Activated T-helper 2 cell treated with anti-CD3 and anti-CD28 coated beads, Interferon-gamma antibody, Interleukin-2, Interleukin-4, amounts not matched to agents 10 μg/mL and 5 μg/mL and 100 μg/mL, durations not matched to agents 14 hours and 24 hours and 36 hours (primary cell): ENCODE measurements at places on chromosomes 11 and 22. TPM values are rescaled to one million over a fixed set of nuclear protein-coding genes. Genes with fewer than 3 reads are reported as not detected.

The TM7SF2 gene
- total RNA-seq = 34.4 and 36.9 TPM in 2 replicates

The MTA2 gene
- 201 and 215 TPM in 2 replicates for total RNA-seq

The TNKS1BP1 gene
- 15.6 and 16.5 TPM in 2 replicates for total RNA-seq

The PGM2L1 gene
- total RNA-seq = 17.1 and 18.2 TPM in 2 replicates

The TNNT3 gene
- 2.0 and 2.9 TPM in 2 replicates for total RNA-seq

The MOB2 gene
- 23.1 and 23.3 TPM in 2 replicates for total RNA-seq

The PTGDR2 gene
- total RNA-seq = 0.28 and 0.32 TPM in 2 replicates

The OR52I2 gene
- not detected in 2 replicates for total RNA-seq

The OR10A3 gene
- not detected in 2 replicates for total RNA-seq

The DRD2 gene
- total RNA-seq = 0.18 TPM in 1 of 2 replicates, not detected in the other

The MMP11 gene
- 0.87 and 1.0 TPM in 2 replicates for total RNA-seq

The PICALM gene
- 193 and 213 TPM in 2 replicates for total RNA-seq

The KCNJ11 gene
- 0.83 and 0.91 TPM in 2 replicates for total RNA-seq

The LPXN gene
- total RNA-seq = 115 and 129 TPM in 2 replicates

The CABP4 gene
- total RNA-seq = 0.73 and 1.0 TPM in 2 replicates
